Right cardiac atrium (tissue), 5 donors: ENCODE measurements at places on chromosomes 2 and 18. TPM values are rescaled to one million over a fixed set of nuclear protein-coding genes. Genes with fewer than 3 reads are reported as not detected.

Gene TMEM37
- 8.0 TPM for total RNA-seq

Gene NOSTRIN
- 33.2 TPM for total RNA-seq

Gene PRKAG3
- not detected for total RNA-seq

Gene CTAGE1
- 0.09 TPM for total RNA-seq

Gene PPM1B
- total RNA-seq, result 42.3 TPM

Gene PROM2
- total RNA-seq, result 1.6 TPM

Gene ANO7
- 2.1 TPM for total RNA-seq

Gene HSPD1
- total RNA-seq, result 182 TPM

Gene FHOD3
- total RNA-seq, result 157 TPM

Gene PKDCC
- 92.2 TPM for total RNA-seq

Gene STPG4
- 0.29 TPM for total RNA-seq

Gene CCDC141
- total RNA-seq, result 128 TPM
